ENCODE measurements at places on chromosomes 11 and 22.
A peak's percentile ranks its signal among the peaks of the same experiment; 100 is the strongest.

- no peak for DNase-seq
These were observed 20.2 kb downstream of the PPP6R2 start for GRCh38 chr22:50363166-50363802.

GRCh38 chr11:35098855-35099254 lies 40.1 kb upstream of the CD44 start:
- DNase-seq: no peak

GRCh38 chr22:33921525-33922348 lies 1.5 kb upstream of the LARGE1 start:
- DNase-seq: no peak

GRCh38 chr11:118672846-118673245 lies 6.6 kb downstream of the TREH start:
- DNase-seq: no peak

DNA sequence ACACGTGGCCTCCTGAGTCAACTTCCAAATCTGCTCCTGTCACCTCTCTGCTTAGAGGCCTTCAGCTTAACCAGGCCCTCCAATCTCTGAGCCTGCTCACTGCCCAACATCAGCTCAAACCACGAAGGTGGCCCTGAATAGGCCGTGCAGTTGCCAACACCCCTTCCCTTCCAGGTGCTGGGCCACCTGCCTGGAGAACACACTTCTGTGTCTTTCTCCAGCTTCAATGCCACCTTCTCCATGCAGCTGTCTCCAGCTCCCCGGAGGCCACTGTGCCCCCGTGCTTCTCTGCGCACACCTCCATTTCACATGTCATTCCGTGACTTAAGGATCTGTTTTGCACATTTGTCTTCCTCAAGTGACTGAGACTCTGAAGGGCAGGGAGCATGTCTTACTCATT lies 5.3 kb downstream of the RELA start:
- no peak for DNase-seq

GRCh38 chr11:7278314-7278917 lies 26.7 kb downstream of the SYT9 start:
- DNase-seq: peak; percentile 12

GRCh38 chr22:19177164-19178064 lies 1.1 kb downstream of the SLC25A1 start:
- DNase-seq: no peak

GRCh38 chr11:46978005-46978491 lies 41.5 kb downstream of the CSTPP1 start:
- DNase-seq: no peak

GRCh38 chr11:118436639-118437207 lies 431 bp downstream of the KMT2A start:
- DNase-seq: no peak
